CD4-positive, alpha-beta T cell treated with Interleukin-10 for 1 hour (primary cell): ENCODE measurements at places on chromosomes 12 and 14.

GRCh38 chr12:105970885-105971284 lies 167.9 kb downstream of the NUAK1 start:
- no peak for DNase-seq

DNA sequence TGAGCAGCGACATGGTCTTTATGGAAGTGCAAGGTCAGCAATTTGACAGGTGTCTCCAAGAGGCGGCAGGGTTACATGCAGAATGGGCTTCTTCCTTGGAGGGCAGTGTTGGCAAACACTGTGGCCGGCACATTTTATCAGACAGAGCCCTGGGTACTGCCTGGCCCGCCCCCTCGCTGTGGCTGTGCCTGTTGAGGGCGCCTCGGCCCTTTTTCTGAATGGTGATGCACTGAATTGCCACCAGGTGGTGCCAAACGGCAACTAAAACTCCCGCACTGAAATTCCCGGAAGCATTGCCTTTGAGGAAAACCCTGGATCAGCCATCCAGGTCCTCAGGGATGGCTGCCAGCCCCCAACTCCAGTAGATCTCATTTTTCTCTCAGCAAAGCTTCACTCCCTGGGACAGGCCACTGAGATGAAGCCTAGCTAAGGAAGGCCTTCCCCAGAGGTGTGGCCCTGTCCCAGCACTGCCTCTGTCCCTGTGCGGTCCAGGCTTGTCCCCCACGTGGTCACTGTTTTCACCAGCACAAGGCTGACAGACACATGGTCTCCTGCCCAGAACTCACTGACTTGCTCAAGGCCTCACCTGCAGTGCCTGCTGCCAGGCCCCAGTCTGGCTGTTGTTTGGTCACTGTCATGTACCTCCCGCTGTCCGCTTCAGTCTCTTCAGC lies 73.6 kb downstream of the TESC start:
- peak; percentile 53 for DNase-seq

DNA sequence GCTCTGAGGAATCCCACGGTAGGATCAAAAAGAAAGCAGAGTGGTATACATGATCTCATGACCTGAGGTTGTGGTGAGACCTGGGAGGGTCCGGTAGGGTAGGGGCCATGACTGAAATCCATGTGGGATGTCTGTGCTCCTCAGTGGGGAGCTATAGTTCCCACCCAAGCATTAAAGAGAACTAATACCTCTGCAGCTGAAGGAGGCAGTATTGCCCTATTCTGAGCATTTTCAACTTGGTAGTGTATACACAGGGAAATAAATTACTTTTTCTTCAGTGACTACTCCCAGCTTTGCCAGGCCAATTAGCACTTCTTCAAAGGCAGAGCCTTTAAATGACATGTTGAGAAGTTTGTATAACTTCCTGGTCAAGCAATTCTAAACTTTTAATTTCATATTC lies 613.8 kb downstream of the KCNH5 start:
- no peak for DNase-seq

DNA sequence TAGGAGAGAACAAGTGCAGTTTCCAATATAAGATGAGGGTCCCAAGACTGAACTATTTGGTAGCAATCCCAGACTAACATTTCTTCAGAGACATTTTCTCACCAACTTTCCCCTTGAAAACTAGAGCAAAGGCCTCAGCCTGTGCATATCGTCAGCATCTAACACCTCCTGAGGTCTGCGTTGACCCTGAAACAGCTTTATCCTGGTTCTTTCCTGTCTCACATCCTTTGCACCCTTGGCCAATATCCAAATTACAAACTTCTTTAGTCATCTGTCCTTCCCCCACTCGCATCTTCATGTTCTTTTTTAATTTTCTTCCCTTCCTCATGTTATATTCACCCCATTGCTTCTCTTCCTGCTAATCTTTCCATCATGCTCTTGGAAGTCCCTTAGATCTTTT lies 83.0 kb downstream of the FAR2 start:
- DNase-seq, result no peak

GRCh38 chr14:69931960-69932359 lies 52.7 kb downstream of the SMOC1 start:
- no peak for DNase-seq

GRCh38 chr12:92337128-92337527 lies 191.5 kb upstream of the BTG1 start:
- no peak for DNase-seq

- peak; percentile 32 for DNase-seq
Measured at GRCh38 chr12:1811281-1811947, 9.0 kb upstream of the LRTM2 start.
